ENCODE measurements at places on chromosomes 2 and 18. TPM values are rescaled to one million over a fixed set of nuclear protein-coding genes. Genes with fewer than 3 reads are reported as not detected.

DNA sequence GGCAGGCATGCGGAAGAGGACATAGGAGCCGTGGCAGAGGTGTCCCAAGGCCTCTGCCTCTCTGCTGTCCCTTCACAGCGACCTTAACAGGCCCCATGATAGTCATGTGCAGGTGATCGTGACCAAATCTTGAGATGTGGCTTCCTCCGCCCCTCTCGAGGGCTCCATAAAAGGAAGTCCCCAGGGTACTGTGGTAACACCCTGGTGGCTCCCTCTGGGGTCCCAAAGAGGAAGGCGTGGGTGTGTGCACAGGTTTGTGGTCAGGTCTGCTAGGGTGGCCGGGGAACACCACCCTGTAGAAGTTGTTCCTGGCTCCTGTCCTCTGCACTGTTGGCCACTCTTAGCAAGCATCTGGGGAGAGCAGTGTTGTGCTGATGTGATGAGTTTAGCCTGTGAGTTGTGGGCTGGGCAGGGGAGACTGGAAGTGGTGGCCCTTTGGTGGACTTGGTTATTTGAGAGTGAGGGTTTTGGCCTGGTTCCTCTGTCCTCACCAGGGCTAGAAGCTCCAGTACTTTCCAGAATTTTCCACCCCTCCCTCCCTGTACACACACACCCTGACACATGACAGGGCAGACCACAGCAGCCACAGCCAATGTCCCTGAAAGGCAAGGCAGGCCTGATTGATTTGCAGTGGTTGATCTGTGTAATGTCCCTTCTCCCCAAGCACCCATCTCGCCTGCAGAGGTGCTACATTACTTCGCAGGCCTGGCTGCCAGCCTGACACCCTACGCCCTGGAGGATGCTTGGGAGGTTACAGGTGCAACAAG, 68.9 kb upstream of the BOD1L2 start:
- no peak overlapping the region for H3K4me3 ChIP-seq
- H3K36me3 ChIP-seq: no peaks in the 10 kb centered on the region
- no peak overlapping the region for H3K27ac ChIP-seq
- DNase-seq: no peak

GRCh38 chr2:1491751-1492150, 78.5 kb downstream of the TPO start:
- no peak overlapping the region for H3K27ac ChIP-seq
- H3K36me3 ChIP-seq: no peaks in the 10 kb centered on the region
- H3K4me3 ChIP-seq: no peak overlapping the region
- H3K4me1 ChIP-seq: no peaks in the 10 kb centered on the region

The DNAJC27 gene
- total RNA-seq: 12.3 TPM

- no peak overlapping the region for H3K27ac ChIP-seq
- no peak for DNase-seq
- peaks cover 3% of the 10 kb centered on the region for H3K27me3 ChIP-seq
- H3K4me3 ChIP-seq: no peak overlapping the region
- H3K36me3 ChIP-seq: no peaks in the 10 kb centered on the region
These were observed 16.4 kb downstream of the RSAD2 start for GRCh38 chr2:6893876-6894482.

DNA sequence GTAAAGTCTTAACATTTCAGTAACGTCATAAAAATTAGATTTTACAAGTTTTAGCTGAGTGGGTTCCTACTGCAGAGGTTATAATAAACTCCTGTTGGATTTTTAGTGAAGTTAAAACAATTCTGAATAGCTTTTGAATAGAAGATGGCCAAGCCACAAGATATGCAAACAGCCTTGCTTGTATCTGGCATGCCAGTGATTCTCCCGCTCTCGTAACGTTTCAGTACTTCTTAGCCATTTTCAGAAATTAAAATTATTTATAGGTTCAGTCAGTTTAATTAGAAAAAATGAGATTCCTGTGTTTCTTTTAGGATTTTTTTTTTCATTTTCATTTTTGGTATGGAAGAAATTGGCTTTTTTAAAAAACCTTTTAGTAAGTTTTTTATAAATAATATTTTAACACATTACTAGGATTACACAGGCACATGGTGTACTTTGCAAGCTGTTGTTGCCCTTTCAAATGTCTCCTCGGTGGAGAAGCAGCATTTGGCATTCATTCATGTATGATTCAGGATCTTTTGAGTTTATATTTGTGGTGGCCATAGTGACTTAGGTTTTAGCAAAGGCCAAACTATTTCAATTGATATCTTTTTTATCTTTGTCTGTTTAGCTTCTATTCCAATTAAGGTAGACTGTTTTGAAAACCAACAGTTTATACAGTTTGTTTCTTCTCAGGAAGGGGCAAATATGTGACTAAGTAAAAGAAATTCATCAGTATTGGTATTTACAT, 30.6 kb upstream of the RND3 start:
- no peak overlapping the region for H3K27ac ChIP-seq
- no peaks in the 10 kb centered on the region for H3K27me3 ChIP-seq
- peaks cover 2% of the 10 kb centered on the region for H3K36me3 ChIP-seq
- no peaks in the 10 kb centered on the region for H3K4me1 ChIP-seq
- H3K4me3 ChIP-seq: no peak overlapping the region

- H3K4me1 ChIP-seq: peaks cover 4% of the 10 kb centered on the region
- H3K27me3 ChIP-seq: no peaks in the 10 kb centered on the region
- no peak for DNase-seq
- H3K27ac ChIP-seq: no peak overlapping the region
- H3K4me3 ChIP-seq: no peak overlapping the region
- H3K36me3 ChIP-seq: peaks cover 4% of the 10 kb centered on the region
These were observed 238.0 kb downstream of the GULP1 start for GRCh38 chr2:188529710-188530109.

The AQP12B gene
- not detected for total RNA-seq

DNA sequence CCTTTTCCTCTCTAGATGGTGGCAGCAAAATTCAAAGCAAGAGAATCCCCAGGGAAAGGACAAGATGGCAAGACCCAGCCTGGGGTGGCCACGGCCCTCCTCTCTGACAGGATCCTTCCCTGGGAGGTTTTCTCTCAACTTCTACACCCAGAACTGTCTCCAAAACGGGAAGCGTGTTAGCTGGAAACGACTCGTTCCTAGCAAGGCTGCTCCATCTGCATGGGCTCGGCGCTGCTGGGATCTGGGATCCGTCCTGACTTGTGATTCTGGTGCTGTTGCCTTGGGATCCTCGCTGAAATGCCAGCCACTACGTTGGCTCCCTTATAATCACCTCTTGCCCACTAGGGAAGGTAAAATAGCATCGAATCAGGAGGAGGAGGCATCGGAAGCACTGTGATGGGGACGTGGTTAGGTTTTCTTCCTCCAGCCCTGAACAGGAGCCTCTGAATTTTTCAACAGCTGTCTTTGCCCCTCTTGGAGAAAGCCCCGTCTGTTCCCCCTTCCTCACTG, 514.8 kb upstream of the MYT1L start:
- no peak overlapping the region for H3K4me3 ChIP-seq
- peaks cover 2% of the 10 kb centered on the region for H3K4me1 ChIP-seq
- H3K27ac ChIP-seq: no peak overlapping the region
- no peaks in the 10 kb centered on the region for H3K36me3 ChIP-seq
- no peak for DNase-seq

All from progenitor cell of endocrine pancreas (in vitro differentiated cells).